ENCODE measurements at places on chromosomes 5 and 9.

DNA sequence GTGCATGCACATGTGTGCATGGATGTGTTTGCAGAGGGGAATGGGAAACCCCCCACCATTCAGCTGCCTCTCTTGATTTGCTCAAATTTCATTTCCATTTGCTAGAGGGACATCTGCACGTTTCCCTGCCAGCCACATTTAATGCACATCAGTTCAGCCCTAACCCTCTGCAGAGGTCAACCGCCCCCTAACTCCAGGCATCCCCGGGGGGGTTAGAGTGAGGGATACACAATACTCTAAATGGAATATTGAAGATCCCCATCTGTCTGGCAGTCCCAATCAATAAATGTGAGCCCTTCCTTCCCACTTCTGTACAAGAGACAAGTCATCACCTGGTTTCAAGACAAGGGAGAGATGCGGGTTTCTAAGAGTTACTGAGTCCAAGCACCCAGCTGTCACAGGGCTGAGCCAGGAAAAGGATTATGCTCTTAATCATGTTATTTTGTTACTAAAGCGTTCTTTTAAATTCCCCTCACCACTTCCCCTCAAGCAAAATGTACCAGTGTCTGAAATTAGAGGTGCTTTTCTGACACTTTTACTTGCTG, 134.1 kb downstream of the SEMA6A start:
- DNase-seq: no peak

DNA sequence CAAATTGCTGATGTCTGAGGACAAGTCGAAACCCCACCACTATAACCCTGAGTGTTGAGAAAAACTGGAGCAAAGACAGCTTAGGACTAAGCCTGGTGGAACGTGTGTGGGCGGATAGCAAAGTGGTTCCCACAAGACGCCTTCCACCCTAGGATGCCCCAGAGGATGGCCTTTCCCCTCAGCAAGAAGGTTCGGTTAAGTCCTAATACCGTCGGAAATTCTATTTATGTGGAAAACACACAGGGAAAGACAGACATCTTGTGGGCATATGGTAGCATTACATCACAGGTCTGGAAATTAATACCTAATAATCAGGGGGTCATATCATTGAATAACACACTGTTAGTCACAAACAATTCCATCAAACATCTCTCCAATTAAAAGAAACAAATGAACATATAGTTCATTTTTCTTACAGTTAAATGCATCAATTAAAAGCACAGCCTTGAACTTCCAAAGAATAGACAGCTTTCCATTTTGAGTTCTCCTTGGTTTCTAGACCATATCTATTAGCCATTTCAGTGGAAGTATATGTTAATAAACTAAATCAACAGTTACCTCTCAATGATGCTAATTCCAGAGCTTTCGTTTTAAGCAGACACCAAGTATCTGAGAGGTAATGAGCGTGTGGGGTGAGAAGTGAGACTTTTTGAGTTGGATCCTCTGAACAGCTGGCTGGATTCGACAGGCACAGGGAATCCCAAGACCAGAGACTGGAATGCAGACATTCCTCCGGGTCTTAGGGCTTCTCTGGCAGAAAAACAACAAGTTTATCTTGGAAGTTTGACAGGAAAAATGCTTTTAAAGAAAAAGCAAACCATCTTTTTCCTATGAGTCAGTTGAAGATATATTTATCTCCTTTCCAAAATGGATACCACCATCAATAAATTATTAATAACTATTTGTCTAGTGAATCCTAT, 2.9 kb upstream of the ICE1 start:
- peak; percentile 15 for DNase-seq

DNA sequence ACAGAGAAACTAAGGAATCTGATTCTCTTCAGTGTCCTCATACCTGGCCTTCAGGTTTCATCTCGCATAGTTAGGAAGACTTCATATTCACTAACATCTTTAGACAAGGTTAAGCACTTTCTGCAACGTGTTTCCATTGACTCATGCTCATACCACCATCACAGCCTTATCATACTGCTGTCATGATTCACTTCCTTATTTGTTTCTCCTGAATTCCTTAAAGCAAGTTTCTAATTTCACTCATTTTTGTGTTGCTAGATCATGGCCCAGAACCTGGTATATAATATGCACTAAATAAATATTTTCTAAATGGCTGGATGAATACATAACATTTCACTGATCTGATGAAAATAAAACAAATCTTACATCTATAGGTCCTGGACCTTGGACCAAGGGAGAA, 472.9 kb downstream of the PRELID2 start:
- no peak for DNase-seq

GRCh38 chr5:154315196-154315595, 124.7 kb downstream of the GALNT10 start:
- DNase-seq: no peak

- no peak for DNase-seq
Measured at GRCh38 chr5:152437866-152438265, 32.8 kb upstream of the NMUR2 start.

- peak; percentile 35 for DNase-seq
Measured at GRCh38 chr9:34457266-34458012, 931 bp downstream of the FAM219A start.

- DNase-seq: no peak
Measured at GRCh38 chr9:82140471-82140870, 151.9 kb downstream of the SPATA31D1 start.

GRCh38 chr5:65121880-65122436, 353.2 kb downstream of the CWC27 start:
- DNase-seq: peak; percentile 69

DNA sequence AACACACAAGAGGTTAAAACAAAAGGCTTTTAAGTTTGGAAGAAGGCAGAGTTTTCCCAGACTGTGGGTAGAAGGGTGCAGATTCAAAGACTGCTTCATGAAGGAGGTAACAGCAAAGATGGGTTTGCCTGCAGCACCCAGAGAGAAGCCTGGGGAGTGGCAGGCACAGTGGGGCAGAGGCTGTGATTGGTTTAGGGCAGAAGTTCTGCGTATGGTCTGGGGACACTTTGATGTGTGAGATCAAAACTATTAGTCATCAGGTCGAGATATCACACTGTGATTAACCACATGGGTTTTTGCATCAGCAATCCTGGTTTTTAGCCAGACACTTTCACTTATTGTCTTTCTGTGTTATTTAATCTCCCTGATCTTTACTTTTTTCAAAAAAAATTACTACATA, 188.8 kb upstream of the GLRA1 start:
- DNase-seq: no peak

- no peak for DNase-seq
Measured at GRCh38 chr5:153907170-153907775, 131.4 kb downstream of the FAM114A2 start.

GRCh38 chr5:64519263-64519662, 13.4 kb downstream of the RGS7BP start:
- no peak for DNase-seq
